ENCODE measurements at places on chromosomes 12 and 14. TPM values are rescaled to one million over a fixed set of nuclear protein-coding genes. Genes with fewer than 3 reads are reported as not detected.

FAM90A1 gene
- not detected for total RNA-seq

RASAL1 gene
- total RNA-seq = not detected

GPR68 gene
- 3.4 TPM for total RNA-seq

GPR84 gene
- 0.22 TPM for total RNA-seq

PDZRN4 gene
- total RNA-seq = not detected

ATF1 gene
- total RNA-seq = 26.4 TPM

IL22 gene
- not detected for total RNA-seq

NTS gene
- total RNA-seq = not detected

DNA sequence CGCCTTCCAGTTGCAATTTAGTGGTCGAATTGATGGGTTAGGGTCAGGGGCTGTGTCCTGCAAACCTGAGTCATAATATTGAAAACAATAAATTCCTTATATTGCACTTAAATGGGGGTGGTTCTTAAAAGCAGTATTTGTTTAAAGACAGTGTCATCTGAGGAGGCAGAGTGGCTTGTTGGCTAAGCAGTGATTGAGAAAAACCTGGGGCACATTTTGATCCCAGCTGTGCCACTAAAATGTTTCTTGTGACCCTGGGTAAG, 48.4 kb downstream of the FBXW8 start:
- no peak for DNase-seq

GRCh38 chr14:104100171-104101085, 14.9 kb downstream of the ASPG start:
- DNase-seq = peak; percentile 69

- DNase-seq = no peak
These were observed 27.6 kb upstream of the KCNMB4 start for GRCh38 chr12:70338531-70338930.

DNA sequence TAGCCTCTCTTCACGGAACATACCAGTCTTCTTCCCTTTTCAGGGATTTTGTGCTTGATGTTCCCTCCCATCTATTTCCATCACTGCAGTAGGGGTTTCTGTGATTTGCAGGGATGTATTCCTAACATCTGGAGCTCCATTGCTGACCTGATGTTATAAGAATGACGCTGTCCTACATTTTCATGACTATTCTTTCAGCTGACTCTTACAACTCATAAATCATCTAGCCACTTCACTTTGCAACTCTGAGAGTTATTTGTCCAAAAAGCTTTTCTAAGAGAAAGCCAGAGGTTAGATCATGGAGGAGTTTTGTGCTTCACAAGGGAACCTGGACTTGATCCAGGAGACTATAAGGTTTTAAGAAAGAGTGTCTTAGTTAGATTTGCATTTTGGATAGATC, 116.6 kb upstream of the FAR2 start:
- DNase-seq = no peak

DNA sequence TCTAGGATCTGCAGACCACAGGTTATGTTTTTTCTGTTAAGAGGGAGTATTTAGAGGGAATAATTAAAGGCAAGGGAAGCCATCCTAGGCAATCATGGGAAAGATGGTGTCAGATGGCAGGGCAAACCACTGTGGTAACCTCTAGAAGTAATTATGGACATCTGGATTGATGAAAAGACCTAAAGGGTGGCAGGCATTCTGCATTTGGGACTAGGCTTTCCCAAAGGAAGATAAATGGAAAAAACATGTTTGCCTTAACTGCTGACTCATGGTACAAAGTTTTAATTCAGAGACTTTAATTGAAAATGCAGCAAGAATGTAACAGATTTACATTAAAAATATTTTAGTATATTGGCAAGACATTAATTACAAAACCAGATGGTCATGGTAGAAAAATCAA, 88.1 kb downstream of the TMEM30B start:
- no peak for DNase-seq

- DNase-seq = no peak
These were observed 100.2 kb downstream of the EPS8 start for GRCh38 chr12:15688838-15689625.

DNA sequence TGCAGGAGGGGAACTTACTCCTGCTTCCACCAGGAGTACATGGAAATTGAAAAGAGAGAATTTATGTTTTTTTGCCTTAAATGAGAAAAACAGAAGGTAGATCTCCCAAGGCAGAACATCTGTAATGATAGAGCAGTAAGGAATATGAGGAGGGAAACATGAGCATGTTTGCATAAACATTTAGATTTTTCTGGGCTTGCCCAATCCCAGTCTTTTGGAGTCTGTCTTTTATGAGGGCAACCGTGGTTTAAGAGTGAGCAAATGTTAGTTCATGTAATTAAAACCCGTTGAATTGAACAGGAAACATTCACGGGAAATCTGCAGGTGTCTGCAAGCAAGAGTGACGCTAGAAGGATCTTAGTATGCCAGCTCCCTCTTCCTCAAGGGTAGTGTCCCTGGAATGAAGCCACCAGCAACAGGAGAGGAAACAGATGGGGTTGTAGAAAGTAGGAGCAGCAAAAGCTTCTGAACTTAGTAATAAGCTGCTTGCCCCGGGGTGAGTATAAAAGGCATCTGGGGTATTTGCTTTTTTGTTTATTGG, 79.3 kb downstream of the ARF6 start:
- DNase-seq = no peak

DNA sequence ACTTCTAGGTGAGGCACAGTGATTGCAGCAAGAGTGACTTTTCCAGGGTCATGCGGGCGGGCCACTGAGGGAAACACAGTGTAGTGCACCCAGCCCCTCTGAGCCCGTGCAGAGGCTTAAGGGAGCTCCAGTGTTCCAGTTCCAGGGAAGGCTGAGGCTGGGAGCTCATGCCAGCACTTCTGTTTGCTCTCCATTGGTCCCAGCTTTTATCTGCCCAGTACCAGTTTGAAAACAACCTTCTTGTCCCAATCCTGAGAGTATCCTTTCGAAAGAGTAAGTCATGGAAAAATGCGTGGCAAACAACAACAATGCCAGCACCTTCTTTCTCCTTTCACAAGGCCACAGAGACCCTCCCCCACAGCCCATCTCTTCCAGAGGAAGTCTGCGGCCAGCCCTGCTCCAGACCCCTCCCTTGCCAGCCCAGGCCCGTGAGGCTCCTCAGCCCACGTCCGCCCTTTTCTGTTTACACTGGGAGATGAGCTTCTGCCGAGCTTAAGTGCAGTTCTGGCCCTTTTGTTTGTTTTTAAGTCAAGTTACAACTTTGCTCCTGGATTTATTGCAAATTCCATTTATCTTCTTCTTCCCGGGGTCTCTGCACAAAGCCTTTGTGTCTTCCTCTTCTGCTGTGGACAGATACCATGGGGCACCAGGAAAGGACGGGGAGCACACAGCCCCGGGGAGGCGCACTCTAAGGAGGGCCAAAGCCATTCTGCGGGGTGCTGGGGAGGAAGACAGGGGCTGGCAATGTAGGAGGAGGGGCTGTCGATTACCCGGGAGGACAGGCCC, 185.6 kb downstream of the ZFP36L1 start:
- DNase-seq = no peak

GRCh38 chr14:52850451-52850909, 59.1 kb upstream of the GNPNAT1 start:
- DNase-seq = no peak

GRCh38 chr14:99234355-99234754, 37.6 kb downstream of the BCL11B start:
- DNase-seq = no peak

DNA sequence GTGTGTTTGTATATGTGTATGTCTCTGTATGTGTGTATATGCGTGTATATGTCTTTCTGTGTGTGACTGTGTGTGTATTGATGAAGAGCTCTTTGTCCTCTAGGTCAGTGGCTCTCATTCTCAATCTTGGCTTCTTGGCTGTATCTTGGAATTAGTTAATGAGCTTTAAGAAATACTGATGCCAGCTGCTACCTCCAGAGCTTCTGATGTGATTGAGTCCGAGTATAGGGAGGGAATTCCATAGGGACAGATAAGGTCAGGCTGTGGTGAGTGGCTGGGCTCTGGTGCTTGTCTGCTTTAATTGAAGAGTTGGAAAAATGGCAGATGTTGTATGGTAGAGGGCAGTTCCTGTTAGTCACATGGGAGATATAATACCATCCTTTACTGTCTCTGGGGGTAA, 140.1 kb downstream of the C12orf75 start:
- no peak for DNase-seq

Measured in cardiac septum (tissue), 1 donor.